ENCODE measurements at places on chromosomes 3 and 15.

- DNase-seq = no peak
Measured at GRCh38 chr3:148379763-148380382, 317.8 kb upstream of the AGTR1 start.

DNA sequence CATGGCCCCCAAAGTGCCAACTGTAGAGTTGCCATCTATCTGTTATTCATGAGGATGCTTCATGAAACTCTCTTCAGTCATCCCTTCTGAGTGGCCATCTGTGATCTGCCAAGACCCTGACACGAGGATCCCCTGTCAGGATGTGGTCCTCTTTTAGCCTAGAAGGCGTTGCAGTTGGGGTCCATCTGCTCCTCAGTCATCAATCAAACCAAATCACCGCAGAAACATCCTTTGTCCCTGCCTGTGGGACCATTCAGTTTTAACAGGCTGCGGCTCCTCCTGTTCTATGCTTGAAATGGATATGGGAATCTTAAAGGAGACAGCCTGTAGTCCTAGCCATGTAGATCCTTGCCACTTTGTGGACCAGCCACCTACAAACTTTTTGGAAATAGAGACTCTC lies 5.9 kb upstream of the RPS27L start:
- no peak for DNase-seq

GRCh38 chr3:86793786-86794185 lies 197.2 kb downstream of the VGLL3 start:
- DNase-seq = no peak

GRCh38 chr15:36658898-36659639 lies 79.6 kb downstream of the CDIN1 start:
- no peak for DNase-seq

DNA sequence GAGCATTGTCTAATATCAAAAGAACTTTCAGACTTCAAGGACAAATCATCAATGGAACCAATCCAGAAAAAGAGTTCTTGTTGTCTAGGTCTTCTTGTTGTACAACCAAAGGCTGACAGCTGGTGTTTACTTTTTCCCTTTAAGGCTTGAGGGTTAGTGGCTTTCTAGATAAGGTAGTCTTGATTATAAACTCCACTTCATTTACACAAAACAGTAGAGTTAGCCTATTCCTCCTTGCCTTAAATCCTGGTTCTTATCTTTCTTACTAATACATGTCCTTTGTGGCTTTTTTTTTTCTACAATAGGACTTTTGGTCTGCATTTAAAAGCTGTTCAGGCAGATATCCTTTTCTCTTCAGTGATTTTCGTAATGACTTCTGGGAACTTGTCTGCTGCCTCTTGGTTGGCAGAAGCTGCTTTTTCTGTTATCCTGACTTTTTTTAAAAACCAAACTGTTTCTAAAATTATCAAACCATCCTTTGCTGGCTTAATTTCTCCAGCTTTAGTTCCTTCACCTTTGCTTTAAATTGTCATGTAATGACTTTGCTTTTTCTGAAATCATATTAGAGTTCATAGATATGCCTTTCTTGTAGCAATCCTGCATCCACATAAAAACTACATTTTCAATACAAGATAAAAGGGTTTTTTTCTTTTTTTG lies 44.8 kb downstream of the STRIT1 start:
- DNase-seq = no peak

DNA sequence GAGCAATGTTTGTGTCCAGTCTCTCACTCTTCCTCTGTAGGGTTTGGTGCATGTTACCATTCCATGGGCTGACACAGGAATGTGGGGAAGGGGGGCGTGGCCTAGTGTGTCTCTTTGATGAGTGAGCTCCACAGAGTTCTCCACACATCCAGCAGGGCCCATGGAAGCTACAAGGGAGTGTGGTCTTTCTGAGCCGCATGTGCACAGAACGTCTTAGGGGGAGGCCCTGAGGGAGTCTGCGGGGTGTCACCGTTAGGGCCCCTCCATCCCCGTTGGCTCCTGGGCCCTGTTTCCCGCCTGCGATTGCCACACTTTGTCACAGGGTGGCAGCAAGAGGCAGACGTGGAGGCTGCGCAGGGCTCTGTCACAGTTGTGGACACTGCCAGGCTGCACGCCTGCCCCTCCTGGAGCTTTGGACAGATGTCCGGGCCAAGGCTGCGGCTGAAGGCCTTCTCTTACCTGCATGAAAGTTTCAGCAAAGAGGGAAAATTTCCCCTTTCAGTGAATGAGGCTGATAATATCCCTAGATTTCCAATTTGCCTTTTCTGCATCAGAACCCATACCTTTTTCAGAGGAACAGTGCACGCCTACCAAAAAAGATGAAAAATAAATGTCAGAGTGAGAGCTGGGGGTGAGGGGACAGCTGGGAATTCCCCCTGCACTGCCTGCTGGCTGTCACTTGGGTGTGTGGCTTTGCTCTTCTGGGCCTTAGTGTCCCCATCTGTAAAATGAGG lies 24.3 kb downstream of the CACNA2D3 start:
- no peak for DNase-seq

DNA sequence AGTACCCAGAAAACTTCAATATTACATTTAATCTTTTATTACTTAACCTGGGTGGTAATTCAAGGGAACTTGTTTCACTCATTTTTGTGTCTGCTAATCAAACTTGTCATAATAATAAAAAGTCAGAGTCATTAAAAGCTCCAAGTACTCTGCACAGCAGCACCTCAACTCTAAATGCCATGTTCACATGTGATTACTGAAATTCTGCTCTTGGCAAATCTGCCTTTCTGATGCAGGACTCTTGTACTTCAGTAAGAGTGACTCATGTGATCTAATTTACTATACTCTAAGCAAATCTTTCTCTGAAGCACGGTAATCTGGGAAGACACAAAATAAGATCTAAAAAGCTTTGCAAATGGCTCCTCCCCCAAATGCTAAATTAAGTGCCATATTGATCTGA lies 6.4 kb downstream of the ROBO1 start:
- no peak for DNase-seq

- DNase-seq = no peak
Measured at GRCh38 chr3:121896823-121897222, 2.6 kb downstream of the SLC15A2 start.

- no peak for DNase-seq
Measured at GRCh38 chr3:66991459-66991858, 6.6 kb upstream of the KBTBD8 start.

DNA sequence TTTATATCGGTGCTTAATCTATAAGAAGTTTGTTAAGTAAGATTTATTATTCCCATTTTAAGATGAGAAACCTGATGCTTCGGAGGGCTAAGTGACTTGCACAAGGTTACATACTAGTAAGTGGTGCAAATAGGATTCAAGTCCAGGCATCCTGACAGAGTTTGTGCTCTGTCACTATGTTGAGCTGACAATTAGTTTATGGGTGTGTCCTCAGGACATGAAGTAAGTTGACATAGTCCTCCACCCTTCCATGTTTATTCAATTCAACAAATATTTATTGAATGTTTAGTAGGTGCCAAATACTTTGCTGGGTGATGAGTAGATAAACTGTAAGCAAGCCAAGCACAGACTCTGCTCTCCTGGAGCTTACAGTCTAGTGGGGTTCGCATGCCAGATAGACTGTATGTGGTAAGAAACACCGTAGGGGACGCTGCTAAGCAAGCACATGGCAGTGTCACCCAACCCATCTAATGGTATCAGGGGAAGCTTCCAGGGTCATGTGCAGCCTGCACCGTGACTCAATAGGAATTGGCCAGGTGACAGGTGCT lies 342.7 kb upstream of the SATB1 start:
- DNase-seq = no peak

DNA sequence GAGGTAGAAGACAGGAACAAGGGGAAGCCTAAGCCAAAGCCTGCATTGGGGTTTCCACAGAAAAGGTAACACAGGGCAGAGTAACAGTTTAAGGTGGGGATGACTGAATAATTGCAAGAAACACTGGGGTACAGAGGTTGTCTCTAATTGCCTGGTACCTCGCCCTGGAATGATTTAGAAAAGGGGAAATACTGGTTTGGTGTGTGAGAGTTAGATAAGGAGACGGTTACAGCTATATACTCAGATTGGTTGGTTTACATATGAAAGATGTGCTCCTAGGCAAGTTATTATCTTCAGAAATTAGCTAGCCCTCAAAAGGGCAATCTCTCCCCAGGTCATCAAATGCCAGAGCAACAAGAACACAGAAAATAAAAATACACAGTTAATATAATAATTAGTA lies 58.8 kb downstream of the SMARCC1 start:
- DNase-seq = no peak

DNA sequence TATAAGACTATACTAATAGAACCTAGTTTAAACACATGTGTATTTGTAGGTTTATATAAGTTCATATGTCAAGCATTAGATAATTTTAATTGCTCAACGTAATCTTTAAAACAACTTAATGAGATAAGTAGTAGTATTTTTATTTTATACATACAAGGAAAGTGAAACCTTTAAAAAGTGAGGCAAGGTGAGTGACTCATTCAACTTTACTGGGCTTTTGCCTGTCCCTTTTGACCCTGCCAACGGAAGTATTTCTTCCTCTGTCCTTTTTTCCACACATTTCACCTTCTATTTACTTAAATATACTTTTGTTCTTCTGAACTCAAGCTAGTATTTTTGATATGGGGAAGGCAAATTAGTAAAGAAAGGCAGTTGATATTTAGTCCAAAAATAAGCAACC lies 78.5 kb downstream of the KBTBD8 start:
- DNase-seq = no peak

GRCh38 chr15:73273181-73274002 lies 95.4 kb downstream of the HCN4 start:
- peak; percentile 20 for DNase-seq

- no peak for DNase-seq
Measured at GRCh38 chr15:35987056-35987455, 441.1 kb upstream of the DPH6 start.

- no peak for DNase-seq
Measured at GRCh38 chr3:59234884-59235633, 185.2 kb upstream of the CFAP20DC start.

DNA sequence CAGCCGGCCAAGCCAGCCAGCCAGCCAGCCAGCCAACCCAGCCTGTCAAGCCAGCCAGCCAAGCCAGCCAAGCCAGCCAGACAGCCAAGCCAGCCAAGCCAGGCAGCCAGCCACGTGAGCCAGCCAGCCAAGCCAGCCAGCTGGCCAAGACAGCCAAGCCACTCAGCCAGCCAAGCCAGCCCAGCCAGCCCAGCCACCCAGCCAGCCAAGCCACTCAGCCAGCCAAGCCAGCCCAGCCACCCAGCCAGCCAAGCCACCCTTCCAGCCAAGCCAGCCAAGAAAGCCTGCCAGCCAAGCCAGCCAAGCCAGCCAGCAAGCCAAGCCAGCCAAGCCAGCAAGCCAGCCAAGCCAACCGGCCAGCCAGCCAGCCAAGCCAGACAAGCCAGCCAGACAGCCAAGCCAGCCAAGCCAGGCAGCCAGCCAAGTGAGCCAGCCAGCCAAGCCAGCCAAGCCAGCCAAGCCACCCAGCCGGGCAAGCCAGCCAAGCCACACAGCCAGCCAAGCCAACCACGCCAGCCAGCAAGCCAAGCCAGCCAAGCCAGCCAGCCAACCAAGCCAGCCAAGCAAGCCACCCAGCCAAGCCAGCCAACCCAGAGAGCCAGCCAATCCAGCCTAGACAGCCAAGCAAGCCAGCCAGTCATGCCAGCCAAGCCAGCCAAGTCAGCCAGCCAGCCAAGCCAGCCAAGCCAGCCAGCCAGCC lies 199.5 kb downstream of the GOLGA6L6 start:
- DNase-seq = peak; percentile 47

DNA sequence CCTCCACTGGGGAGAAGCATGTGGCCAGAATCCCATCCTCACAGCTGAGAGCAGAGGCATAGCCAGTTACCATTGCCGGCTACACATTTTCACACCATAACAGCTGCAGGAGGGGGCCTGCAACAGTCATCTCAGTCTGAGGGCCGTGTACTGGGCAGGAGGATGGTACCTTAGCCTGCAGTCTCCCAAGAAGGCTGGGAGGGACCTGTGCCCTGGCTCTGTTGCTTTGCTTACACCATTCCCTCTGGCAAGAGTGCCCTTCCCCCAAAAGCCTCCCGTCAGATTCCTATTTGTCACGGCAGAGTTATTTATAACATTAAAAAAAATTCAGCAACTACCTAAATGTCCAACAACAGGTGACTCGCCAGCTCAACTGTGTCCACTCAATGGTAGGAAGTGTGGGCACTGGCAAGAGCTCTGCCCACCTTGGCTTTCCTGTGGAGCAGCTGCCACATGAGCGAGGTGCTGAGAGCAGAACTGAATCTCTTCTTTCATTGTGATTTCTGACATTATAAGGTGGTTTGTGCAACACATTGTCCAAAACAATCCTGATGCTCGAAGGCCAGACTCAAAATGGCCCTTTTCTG lies 4.4 kb downstream of the CAMKV start:
- no peak for DNase-seq

GRCh38 chr3:38353151-38353550 lies 6.6 kb downstream of the XYLB start:
- DNase-seq = no peak

DNA sequence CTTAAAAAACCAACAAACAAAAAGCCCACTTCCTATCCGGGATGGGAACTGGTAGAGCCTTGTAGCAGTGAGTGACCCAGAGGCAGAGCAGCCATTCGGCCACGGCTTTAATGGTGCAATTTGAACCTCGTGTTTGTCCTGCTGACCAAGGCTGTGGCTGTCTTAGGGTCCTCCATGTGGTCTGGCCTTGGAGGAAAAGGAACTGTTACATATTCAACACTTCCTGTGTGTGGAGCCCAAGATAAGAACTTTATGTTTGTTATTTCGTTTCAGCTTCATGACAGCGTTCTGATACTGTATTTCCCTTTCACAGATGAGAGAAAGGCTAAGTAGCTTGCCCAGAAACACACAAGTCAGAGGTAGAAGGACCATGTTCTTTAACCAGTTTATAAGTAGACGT lies 269.8 kb downstream of the SV2B start:
- no peak for DNase-seq

- DNase-seq = no peak
Measured at GRCh38 chr15:29124581-29125381, 144.8 kb downstream of the NSMCE3 start.

DNA sequence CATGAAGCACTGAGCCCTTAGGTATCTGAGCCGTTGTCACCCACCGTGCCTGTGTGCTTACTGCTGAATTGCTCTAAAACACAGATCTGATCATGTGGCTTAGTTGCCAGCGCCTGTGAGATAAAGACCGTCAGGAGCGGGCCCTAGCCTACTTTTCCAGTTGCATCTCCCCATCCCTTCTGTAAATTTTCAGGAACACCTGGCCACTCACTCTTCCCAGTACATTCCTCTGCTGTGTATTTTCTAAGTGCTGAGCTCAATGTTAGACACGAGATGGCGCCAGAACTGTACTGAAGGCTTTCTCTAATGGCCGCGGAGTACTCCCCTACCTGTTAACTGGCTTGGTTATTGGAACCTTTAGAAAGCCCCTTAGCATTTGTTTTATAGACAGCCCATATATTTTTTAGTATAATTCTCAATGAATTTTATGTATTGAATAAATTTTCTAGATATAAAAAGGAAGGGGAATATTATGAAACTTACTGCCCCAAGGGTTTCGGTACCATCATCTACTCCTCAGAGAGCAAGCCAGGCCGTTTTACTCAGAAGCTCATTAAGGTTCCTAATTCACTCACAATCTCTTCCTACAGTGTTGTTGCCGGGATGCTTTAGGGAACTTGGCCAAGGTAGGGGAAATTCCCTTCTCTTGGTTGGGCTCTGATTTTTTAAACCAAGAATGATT lies 16.7 kb upstream of the WNT7A start:
- peak; percentile 61 for DNase-seq

GRCh38 chr15:93987068-93987467 lies 244.3 kb upstream of the MCTP2 start:
- peak; percentile 5 for DNase-seq

GRCh38 chr15:77513226-77513625 lies 92.5 kb downstream of the HMG20A start:
- DNase-seq = no peak

GRCh38 chr3:148187296-148187695 lies 510.4 kb upstream of the AGTR1 start:
- no peak for DNase-seq
